Stimulated activated naive B cell treated with anti-CD40 and anti-IgM and Interleukin-4, amounts not matched to agents 10 μg/mL and 1 μg/mL and 100 μg/mL, for 72 hours (primary cell): ENCODE measurements at places on chromosomes 2 and 18.

- DNase-seq: no peak
These were observed 434.2 kb downstream of the LRRTM4 start for GRCh38 chr2:77087987-77088414.

- no peak for DNase-seq
These were observed 44.6 kb downstream of the SMAD4 start for GRCh38 chr18:51074605-51075004.

DNA sequence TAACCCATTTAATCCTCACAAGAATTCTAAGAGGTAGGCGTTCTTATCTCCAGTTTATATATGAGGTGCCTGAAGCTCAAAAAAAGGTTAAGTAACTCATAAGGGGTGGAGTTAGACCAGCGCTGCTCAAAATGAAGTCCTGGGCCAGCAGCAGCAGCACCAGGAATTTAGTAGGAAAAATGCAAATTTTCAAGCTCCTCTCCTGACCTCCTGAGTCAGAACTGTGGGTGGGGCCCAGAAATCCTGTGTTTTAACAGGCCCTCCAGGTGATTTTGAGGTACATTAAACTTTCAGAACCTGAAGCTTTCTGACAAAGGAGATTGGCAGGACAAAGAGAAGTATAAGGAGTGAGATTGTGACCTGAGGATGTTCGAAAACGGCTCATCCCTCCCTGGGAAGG is 66.0 kb upstream of the CCDC85A start:
- no peak for DNase-seq

GRCh38 chr2:150508497-150509137 is 21.1 kb upstream of the RND3 start:
- no peak for DNase-seq

DNA sequence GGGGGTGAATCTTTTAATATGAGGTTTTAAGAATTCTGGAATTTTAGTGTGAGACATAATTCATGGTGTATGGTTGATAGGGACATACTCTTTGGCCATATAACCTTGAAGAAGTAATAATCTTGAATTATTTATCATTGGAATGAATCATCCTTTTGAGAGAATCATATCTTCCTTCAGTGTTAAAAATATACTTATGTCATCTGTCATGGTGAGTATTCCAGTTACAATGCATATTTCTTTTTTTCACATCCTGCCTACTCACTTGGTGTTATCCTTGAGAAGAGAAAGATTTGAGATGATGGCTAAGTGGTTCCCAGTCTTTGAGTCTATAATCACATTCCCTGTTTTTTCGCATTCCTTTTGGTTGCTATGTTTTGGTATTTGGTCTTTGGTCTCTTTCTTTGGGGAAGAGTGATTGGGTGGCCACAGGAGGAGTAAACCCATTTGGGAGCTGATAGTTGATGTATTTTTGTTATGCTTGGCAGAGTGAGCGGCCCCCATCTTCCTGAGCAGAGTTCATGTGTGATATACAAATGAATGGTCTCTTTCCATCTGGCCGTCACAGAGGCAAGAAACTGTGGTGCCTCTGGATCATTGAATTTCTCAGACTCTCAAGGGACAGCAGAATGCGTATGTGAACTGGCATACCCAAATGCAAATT is 21.6 kb downstream of the ASAP2 start:
- DNase-seq: no peak
